ENCODE measurements at places on chromosomes 1 and 21. TPM values are rescaled to one million over a fixed set of nuclear protein-coding genes. Genes with fewer than 3 reads are reported as not detected.

GRCh38 chr1:192907545-192908243 lies 98.9 kb downstream of the RGS2 start:
- DNase-seq = peak; percentile 47

GRCh38 chr1:179298952-179299351 lies 5.4 kb downstream of the SOAT1 start:
- no peak for DNase-seq

GRCh38 chr1:163608979-163609378 lies 287.2 kb downstream of the NUF2 start:
- DNase-seq = no peak

SUCO gene
- 12.4 TPM for polyA plus RNA-seq

- no peak for DNase-seq
Observed at GRCh38 chr1:30140566-30140965, 582.8 kb downstream of the MATN1 start.

DNA sequence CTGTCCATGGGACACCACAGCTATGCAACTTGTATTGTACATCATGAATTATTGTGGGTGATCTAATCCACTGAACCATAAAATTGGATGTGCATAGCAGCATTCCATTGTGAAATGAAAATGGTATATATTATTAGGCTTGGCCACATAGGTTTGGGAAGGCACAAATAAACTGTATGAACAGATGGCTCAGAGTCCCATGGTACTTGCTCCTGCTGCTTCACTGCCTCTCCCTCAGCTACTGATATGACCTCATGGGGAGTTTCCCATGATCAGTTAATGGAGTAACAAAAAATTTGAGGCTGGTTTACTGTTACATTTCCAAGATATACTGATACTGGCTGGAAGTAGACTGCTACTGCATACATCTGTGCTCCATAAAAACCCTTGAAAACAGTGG lies 152.7 kb upstream of the NEGR1 start:
- DNase-seq = peak; percentile 34

GRCh38 chr1:34270181-34270580 lies 93.5 kb downstream of the C1orf94 start:
- peak; percentile 9 for DNase-seq

GRCh38 chr1:79633456-79633855 lies 626.9 kb upstream of the ADGRL4 start:
- DNase-seq = peak; percentile 87

DNA sequence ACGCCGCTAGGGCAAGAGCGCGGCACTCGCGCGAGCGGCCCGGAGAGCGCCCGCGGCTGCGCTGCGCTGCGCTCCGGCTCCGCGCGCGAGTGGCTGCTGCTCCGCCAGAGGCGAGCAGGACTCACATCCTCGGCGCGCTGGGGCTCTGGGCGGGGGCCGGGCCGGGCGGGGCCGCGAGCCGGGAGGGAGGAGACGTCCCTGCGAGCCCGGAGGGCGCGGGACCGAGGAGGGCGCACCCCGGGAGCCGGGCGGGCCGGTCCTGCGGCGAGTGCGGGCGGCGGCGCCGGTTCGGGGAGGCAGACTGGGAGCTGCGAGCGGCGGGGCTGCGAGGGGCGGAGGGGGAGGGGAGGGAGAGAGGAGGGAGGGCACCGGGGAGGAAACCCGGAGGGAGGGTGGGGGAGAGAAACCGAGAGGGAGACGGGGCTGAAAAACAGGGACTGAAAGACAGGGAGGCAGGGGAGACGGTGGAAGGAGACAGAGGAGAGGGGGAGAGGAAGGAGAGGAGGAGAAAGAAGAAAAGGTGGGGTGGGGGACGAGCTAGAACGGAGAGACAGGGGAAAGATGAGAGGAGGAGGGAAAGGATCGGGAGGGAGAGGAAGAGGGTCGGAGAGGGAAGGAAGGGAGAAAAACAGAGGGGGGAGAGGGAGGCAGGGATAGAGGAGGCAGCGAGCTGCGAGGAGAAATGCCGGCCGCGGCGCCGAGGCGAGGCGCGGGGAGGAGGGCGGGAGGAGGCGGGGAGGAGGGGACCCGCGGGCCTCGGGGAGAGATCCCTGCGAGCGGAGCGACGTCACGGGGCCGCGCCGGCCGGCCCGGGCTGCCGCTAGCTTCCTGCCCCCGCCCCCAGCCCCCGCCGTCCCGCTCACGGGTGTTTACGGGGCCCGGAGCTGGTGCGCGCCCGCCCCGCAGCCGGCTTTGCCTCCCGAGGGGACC lies at the start of gene CAMK2N1:
TSS of gene CAMK2N1 (minus strand) at position 684 of the 930 bp plus-strand sequence. CDS start 831 bp downstream, outside the sequence.
- DNase-seq = peak; percentile 87

HAO2 gene
- polyA plus RNA-seq = not detected

TTC22 gene
- polyA plus RNA-seq = not detected

GRCh38 chr1:109312978-109313775 lies 6.4 kb upstream of the MYBPHL start:
- no peak for DNase-seq

ACKR1 gene
- not detected for polyA plus RNA-seq

LMOD1 gene
- polyA plus RNA-seq = 6.1 TPM
